CD4-positive, alpha-beta T cell treated with Interleukin-2 at 100 ng/mL for 4 hours (primary cell): ENCODE measurements at places on chromosomes 4 and X.

- DNase-seq = no peak
Observed at GRCh38 chr4:6657242-6658208, 17.0 kb downstream of the MRFAP1 start.

GRCh38 chrX:30806187-30806728 lies 82.8 kb downstream of the TAB3 start:
- no peak for DNase-seq

GRCh38 chr4:1075809-1076699 lies 37.3 kb downstream of the RNF212 start:
- no peak for DNase-seq

DNA sequence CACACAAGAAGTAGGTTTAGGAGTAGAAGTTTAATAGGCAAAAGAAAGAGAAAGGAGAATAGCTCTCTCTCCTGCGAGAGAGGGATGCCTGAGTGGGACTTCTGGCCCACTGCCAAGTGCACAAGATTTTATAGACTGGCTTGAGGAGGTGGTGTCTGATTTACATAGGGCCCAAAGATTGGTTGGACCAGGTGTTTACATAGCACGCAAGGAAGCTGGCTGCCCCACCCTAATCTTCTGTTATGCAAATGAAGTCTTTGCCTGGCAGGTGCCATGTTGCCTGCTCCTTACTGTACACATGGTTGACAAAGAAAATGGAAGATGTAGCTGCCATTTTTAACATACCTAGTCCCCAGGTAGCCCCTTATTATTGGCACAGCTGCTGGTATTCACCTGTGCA lies 170.8 kb upstream of the GATB start:
- no peak for DNase-seq

DNA sequence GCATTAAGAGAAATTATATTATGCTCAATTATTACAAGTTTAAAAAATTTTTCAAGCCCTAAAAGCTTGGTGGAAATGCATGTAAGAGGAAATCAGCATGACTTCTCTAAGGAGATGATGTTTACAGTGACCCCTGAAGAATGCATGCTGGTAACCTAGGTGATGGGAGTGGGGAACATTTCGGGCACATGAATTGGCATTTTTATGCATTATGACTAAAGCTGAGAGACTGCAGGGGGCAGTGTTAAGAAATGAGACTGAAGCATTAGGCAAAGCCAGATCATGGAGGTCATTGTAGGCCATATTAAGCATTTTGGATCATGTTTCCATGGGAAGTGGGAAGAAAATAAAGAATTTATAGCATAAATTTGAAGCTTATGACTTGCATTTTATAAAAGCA lies 421.3 kb downstream of the FAT4 start:
- no peak for DNase-seq

DNA sequence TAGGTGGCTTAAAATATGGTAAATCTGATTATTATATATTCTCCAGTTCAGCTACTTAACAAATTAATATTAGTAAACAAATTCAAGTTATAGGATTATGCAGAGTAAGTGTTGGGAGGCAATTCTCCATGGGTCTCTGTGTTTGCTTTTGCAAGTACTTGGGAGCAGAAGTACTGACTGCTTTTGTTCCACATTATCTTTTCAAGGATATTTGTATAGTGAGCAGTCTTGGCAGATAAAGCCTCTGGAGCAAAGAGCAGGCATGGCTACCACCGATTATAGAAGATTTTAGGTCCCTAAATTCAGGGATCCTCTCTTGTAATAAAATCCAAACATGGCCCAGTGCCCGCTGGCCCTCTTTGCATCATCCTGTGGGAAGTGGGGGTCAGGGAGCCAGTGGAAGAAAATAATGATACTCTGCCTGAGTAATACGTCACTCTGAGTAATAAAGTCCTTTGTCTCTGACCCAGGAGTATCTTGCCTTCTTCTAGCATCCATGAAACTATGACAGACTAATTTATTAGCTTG lies 23.2 kb downstream of the NDNF start:
- DNase-seq = no peak

GRCh38 chrX:40579141-40579540 lies 1.6 kb upstream of the ATP6AP2 start:
- no peak for DNase-seq

DNA sequence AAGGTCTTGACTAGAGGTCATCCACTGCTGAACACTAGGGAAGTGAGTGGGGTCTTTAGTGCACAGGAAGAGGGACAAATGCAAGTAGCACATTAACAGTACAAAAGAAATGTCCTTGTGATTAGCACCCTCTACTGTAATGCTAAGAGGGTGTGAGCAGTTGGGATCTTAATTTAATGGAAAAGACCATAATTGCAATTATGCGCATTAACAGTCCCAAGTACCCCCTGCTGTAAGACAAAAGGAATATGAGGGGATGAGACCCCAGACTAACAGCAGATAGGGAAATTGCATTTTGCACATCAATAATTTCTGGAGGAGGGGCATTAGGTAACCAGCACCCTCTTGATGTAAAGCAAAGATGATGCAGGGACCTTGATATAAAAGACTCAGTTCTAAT lies 285.0 kb downstream of the CHIC1 start:
- DNase-seq = no peak

GRCh38 chrX:31232506-31232905 lies 160.7 kb upstream of the FTHL17 start:
- no peak for DNase-seq

GRCh38 chr4:3413675-3414420 lies 27.9 kb upstream of the HGFAC start:
- DNase-seq = no peak

DNA sequence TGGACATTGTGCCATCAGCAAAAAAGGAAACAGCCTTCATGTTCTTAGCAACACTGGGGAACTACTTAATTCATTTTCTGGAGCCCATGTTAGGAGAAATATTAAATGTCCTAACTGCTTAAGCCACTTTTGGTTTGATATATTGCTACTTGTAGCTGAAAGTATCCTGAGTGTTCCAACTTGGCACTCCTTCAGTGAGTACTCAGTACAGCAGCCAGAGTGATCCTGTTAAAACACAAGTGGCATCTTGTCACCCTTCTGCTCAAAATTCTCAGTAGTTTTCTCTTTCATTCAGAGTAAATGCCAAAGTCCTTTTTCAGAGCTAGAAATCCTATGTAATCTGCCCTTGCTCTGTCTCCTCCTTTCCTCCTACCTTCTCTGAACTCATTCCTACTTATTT lies 522.0 kb downstream of the GRID2 start:
- no peak for DNase-seq

GRCh38 chr4:13483136-13483767 lies 888 bp downstream of the RAB28 start:
- DNase-seq = no peak

DNA sequence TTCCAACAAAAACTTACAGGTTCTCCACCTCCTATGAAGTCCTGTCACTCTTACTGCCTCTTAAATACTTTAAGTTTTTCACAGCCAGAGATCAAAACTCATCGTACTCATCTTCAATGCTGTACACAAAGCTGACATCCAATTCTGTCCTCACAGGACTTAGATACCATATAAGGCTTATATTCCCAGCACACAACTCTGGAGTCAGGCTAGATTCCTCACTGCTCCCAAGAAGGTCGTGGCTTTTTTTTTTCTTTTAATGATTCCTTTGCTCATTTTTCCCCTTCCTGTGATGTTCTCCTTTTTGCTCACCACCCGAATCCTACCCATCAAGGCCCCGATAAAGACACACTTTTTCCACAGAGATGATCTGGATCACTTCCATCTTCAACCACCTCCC lies 914 bp downstream of the TRAPPC2 start:
- DNase-seq = no peak

DNA sequence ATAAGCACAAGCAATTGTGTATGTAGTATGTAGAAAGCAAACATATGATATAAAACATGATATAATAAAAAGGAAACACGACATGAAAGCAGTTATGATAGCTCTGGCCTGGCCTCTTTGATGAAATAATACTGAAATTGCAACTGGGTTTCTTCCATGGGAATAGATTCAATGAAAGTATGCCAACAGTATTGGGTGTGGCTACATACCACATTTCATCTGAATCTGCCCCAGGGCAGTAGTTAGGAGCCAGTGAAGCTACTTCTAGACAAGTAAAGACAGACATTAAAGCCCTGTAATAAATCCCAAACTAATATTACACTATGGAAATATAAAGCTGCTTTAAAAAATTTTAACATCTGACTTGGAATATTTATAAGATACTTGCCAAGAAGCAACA lies 207.3 kb downstream of the FBXW7 start:
- no peak for DNase-seq

GRCh38 chrX:151724563-151725337 lies 8.9 kb downstream of the FATE1 start:
- no peak for DNase-seq

DNA sequence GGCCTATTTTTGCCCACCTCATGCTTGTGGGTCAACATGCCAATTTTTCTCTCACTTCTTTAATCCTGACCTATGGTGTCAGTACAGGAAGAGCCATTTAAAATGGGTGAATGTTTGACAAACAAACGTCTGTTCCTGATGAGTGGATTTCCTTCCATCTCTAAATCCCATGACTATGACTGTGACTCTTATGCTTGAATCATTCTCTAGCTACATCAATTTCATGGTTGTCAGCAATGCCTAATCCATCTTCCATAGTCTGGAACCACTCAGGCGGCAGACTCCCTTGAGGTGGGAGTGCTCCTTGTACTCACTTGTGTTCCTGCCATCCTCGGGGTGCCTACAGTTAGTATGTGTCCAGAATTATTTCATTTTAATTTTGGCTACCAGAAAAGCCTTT lies 194.9 kb upstream of the RPS6KA3 start:
- DNase-seq = no peak

DNA sequence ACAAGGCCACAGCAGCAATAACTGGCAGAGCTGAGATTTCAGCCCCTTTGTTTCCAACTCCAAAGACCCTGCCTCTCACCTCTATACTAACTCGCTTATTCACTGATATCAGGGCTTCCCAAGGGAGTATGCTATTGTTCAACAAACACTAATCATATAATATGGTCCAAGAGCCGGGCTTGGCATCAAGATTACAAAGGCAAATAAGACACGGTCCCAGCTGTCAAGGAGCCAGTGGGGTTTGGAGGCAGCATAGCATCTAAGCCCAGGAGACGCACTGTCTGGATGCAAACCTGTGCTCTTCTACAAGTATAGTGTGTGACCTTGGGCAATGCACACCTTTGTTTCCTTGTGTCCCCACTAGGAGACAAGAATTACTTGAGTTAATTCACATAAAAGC lies 28.7 kb downstream of the PAPSS1 start:
- DNase-seq = no peak

DNA sequence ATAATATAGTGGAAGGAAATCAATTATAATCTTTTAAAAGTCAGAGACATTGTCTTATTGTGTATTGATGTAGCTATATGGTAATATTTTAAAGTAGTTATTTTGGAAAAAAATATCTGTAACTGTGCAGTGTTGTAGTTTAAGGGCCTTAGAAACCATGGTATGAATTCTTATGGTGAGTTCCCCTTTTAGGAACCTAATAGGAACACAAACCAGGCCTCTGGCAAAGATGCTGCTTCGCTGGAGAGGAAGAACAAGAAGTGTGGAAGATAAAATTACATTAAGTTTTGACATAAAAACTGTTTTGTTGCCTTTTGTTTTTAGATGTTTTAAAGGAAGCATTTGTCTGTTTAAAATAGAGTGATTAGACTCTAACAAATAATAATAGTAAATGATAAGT lies 10.9 kb upstream of the TMPRSS11D start:
- DNase-seq = no peak

- no peak for DNase-seq
Observed at GRCh38 chr4:90769251-90769650, 642.1 kb downstream of the CCSER1 start.

- peak; percentile 18 for DNase-seq
Observed at GRCh38 chrX:155632431-155633100, 19.8 kb upstream of the TMLHE start.

GRCh38 chrX:25011589-25012432 lies 4.0 kb downstream of the ARX start:
- no peak for DNase-seq

DNA sequence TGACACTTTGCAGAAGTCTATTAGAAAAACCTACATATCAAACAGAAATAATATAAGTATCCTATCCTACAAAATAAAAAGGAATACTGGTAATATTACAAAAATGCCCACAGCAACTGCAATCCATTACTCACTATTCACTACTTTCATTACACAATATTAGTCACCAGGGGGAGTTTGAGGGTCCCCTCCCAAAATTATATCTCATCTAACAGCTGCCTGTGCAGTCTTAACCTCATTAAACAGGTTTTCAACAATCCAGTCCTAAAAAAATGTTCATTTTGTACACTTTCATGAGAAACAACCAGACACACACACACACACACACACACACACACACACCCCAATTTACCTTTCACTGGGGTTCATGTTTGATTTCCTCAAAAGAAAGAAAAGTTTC lies 2.9 kb downstream of the CLOCK start:
- peak; percentile 15 for DNase-seq

- no peak for DNase-seq
Observed at GRCh38 chr4:29259556-29259955, 1460.6 kb upstream of the PCDH7 start.

GRCh38 chrX:111375747-111376146 lies 36.2 kb downstream of the DCX start:
- no peak for DNase-seq

DNA sequence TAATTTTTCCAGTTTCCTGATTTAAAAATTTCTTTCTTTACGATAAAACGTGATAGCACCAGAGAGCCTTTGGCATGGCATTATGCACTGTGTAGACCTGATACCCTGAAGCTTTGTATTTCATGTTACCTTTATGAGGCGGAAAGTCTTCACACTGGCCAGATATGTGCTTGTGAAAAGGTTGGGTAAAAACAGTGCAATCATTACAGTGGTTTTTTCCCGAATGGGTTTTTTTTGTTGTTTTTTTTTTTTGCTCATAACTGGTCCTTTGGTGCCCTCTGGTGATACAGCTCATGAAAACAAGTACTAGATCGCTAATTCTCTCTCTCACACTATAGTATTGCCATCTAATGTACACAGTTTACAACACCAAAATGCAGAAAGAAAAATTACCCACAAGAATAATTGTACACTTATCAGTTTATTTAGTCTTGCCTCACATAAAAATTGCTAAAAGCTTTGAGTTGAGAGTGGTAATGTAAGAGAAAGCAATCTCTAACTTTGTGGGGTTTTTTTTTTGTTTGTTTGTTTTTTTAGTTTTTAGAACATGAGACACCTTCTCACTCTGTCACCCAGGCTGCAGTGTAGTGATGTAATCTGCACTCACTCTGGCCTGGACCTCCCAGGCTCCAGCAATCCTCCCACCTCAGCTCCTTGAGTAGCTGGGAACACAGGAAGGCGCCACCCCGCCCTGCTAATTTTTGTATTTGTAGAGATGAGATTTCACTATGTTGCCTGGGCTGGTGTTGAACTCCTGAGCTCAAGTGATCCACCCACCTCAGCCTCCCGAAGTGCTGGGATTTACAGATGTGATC lies 21.3 kb downstream of the SPCS3 start:
- peak; percentile 37 for DNase-seq

- DNase-seq = peak; percentile 76
Observed at GRCh38 chrX:135086197-135086854, 34.0 kb downstream of the ETDB start.
